ENCODE measurements at places on chromosomes 7 and 10.

- DNase-seq, result peak; percentile 74
These were observed 593 bp downstream of the CDK13 start for GRCh38 chr7:39950473-39951225.

- DNase-seq, result no peak
These were observed 79.9 kb downstream of the GPR26 start for GRCh38 chr10:123746061-123746460.

- DNase-seq, result no peak
These were observed 154.7 kb downstream of the RNLS start for GRCh38 chr10:88428442-88428841.

DNA sequence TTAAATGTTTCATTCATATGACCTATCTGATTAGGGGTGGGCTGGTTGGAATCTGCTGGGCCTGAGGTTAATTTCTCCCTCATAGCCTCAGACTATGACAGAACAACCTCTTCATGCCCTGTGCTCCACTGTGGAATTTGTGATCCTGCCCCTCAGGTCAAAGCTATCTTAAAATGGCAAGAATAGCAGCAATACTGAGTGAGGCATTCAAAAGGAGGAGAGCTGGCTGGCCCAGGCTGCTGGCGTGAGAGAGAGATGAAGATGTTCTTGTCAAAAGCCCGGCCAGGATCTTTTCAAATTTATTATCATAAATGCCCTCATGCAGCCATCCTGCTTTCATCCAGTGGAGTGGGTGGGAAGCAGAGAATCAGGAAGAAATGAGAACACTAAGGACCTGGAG lies 41.8 kb upstream of the PLCE1 start:
- DNase-seq, result no peak

DNA sequence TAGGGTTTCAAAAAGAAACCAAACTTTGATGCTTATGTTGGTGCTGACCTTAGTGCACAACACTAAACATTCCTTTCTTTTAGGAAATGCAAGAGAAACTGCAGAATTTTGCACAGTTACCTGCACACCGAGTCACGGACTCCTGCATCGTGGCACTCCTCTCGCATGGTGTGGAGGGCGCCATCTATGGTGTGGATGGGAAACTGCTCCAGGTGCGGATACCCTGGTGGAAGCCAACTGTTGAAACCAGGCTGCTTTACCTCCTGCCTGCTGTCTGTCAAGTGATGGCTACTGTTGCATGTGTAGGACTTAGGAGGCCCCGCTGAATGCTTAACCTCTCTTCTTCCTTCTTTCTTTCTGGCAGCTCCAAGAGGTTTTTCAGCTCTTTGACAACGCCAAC lies 11.7 kb downstream of the CASP2 start:
- DNase-seq, result peak; percentile 88

DNA sequence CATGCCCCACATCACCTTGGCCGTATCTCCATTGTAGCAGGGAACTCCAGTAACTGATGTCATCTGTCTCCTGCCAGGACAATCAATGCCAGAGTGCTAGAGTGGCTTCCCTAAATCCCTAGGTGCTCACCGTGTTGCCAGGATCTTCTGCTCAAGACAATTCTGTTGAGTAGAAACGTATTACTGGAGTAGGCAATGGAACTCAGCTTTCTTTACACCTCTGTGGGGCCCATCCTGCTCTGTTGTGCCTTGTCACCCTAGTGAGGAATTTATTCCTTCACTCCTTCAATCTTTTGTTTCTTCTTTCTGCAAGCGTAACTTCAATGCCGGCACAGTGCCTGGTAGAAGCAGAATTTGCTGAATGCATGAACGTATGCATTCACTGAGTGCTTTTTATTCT lies 305.5 kb upstream of the ZMIZ1 start:
- no peak for DNase-seq

GRCh38 chr10:111128331-111129180 lies 51.7 kb downstream of the ADRA2A start:
- DNase-seq, result peak; percentile 50

DNA sequence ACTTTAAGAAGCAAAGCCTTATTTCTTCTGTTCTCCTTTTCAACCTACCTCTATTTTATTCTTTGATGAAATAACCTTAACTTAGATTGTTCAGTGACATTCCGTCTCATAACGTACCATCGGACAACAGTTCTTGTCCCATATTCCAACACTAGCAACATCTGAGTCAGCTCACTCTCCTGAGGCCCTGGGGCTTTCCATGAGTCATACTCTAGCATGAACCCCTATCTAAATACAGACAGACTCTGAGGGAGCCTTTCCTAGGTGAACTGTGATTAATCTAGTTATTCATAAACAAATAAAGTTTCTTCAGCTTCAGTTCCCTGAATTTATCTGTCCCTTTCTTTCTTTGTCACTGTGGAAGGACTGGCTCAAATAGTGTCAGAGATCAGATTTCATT lies 168.7 kb upstream of the LYZL1 start:
- DNase-seq, result no peak

GRCh38 chr7:93054975-93055374 lies 62.8 kb downstream of the SAMD9 start:
- no peak for DNase-seq

- no peak for DNase-seq
These were observed 25.2 kb downstream of the OGDH start for GRCh38 chr7:44631458-44632115.

DNA sequence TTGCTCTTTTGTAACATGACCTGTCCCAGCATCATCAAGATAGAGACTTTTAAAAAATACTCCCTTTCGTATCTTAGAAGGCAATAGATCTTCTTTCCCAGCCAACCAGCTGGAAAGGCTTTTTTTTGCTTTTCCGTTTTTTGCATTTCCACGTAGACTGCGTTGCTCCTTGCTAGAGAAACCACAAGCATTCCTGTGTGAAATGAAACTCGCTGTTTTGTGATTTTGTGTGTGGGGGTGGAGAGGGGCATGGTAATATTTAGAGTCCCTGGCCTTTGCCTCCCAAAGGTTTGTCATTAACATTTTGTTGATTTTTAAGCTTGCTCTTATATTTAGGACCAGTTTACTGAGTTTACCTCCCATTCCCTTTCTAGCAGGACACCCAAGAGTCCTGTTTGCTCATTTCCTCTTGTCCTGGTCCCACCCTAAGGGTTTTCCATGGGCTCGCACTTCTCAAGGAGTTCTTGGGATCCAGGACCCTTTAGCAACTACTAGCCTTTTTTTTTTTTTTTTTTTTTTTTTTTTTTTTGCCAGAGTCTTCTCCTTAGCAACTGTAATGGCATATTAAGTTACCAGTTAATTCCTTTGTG lies 243.6 kb downstream of the BICC1 start:
- no peak for DNase-seq

DNA sequence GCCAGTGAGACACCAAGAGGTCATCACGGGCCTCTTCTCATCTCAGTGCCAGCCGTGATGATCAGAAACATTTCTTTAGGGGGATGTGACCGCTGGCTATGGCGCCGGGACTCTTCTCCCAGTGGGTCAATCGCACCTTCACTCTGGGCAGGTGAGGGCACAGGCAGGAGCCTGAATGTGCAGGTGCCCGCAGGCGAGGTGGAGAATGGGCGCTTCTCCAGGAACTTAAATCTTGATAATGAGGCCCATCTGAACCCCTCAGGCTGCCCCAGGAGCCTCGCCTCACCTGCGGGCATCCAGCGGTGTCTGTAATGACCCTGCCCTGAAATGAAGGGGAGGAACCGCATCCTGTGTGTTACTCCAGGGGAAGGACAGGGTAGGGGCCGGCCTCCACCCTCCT lies 204.7 kb downstream of the ADARB2 start:
- no peak for DNase-seq

DNA sequence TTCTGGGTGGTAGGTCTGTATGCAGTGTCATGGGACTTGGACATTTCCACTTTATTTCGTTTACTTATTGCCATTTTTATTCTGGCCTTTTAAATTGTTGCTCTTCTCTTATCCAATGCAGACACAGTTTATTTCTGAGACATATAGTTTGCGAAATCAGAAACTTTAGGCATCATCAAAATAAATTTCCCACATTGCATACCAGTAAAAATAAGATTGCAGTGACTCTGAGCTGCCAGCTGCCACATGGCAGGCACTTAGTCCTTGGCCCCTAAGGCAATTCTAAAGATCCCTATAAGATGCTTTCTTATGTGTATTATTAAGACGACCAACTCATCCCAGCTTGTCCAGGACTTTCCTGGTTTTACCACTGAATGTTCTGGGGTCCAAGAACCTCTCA lies 81.8 kb upstream of the ANKRD1 start:
- no peak for DNase-seq

GRCh38 chr10:34960983-34961382 lies 129.2 kb downstream of the CUL2 start:
- DNase-seq, result no peak

GRCh38 chr10:28765641-28766040 lies 88.3 kb downstream of the BAMBI start:
- DNase-seq, result no peak

- DNase-seq, result no peak
These were observed 32.5 kb upstream of the OTUD1 start for GRCh38 chr10:23406409-23406808.

GRCh38 chr10:20922451-20922850 lies 25.3 kb upstream of the NEBL start:
- DNase-seq, result no peak

DNA sequence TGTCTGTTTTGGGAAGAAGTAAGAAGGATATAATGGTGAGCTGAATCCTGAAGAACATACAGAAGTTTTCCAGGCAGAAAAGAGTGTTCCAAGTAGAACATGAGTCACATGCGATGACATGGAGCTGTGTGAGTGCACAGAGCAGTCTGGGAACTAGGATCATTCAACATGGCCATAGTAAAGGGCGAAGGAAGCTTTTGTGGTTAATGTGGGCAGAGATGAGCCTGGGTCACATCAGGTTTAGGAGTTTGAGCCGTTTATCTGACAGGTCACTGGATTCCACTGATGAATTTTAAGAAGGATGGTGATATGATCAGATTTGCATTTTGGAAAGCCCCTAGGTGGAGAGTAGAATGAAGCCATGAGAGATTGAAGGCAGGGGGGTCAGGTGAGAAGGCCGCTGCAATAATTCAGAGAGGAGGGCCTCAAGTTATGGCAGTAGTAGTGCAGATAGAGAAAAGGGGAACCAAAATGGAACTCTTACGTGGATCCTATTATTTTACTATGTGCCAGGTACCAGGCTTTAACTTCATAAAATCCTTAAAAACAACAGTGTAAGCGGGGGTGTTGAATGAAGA lies 171.3 kb downstream of the RNLS start:
- DNase-seq, result no peak

DNA sequence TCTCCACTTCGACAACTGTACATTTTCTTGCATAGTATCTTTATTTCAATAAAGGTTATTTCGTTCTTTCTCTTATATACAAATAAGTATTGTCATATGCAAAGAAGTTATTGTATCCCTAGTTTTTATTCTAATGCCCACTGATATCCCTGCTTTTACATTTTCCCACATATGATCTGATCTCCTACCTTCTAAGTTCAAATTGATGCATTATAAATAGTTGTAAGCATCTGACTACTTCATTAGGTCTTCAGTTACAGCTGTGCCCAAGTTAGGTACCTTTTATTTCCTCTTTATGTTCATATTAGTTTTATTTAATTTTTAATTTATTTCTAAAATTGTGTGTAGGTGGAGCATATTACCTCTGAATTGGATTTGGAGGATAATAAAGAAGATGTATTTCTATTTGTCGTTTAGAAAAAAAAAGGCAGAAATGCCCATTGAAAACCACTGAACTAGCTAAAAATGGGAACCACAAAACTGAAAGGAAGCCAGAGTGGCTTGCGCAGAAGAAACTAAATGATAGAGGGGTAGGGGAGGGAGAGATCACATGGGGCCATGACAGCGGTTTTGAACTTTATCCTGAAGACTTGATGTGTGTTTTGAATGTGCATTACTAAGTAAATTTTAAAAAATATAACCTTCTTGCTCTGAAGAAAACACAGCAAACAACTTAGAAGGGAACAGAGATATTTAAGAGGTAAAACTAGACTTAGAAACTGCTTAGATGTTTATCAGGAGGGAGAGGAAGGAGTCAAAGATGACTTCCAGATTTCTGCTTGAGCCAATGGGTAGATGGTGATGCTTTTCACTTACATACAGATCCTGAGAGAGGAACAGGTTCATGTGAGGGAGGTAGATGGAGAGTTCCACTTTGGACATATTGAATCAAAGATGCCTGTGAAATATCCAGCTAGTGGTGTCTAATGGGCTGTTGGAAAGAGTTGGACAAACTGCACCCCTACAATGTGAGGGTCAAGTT lies 9.3 kb upstream of the ZC3HAV1L start:
- no peak for DNase-seq

GRCh38 chr7:150322114-150322832 lies 882 bp upstream of the LRRC61 start:
- peak; percentile 47 for DNase-seq

GRCh38 chr10:103548581-103549348 lies 55.3 kb downstream of the NEURL1 start:
- DNase-seq, result no peak

- DNase-seq, result no peak
These were observed 444.6 kb downstream of the HTR7 start for GRCh38 chr10:90413196-90413595.

- peak; percentile 94 for DNase-seq
These were observed 378 bp downstream of the PIK3AP1 start for GRCh38 chr10:96719850-96720421.

GRCh38 chr7:51045319-51046102 lies 262.8 kb upstream of the GRB10 start:
- no peak for DNase-seq

DNA sequence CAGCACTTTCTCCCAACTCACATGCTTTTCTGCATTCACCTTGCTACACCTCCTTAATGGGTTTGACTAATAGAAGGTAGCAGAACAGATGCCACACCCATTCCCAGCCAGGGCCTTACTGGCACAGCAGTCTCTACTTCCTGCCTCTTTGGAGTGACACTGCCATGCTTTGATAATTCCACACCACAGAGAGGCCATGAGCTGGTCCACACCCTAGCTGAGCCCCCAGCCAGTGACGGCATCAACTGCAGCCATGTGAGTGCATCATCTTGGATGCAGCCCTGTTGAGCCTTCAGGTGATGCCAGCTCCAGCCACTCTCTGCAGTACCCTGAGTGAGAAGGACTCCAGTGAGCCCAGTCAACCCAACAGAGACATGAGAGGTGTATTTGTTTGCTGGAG lies 27.5 kb upstream of the EZH2 start:
- no peak for DNase-seq

DNA sequence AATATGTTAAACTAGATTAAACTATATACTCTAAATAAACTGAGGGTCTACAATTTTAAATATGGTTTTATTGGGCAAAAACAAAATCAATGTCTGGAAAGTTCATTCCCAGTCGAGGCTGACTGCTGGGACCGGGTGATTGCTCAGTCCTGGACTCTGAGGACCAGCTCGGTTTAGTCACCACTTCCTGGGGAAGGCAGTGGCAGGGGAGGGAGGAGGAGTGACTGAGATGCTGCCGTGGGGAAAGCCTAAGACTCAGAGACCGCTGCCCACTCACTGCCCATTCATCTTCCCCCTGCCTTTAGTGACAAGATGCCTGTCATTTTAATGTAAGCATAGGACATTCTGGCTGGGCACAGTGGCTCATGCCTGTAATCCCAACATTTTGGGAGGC lies 29.0 kb downstream of the ATOH7 start:
- DNase-seq, result no peak

GRCh38 chr7:121537031-121537430 lies 140.9 kb upstream of the FAM3C start:
- DNase-seq, result no peak

- no peak for DNase-seq
These were observed 16.7 kb upstream of the CFAP46 start for GRCh38 chr10:132958883-132959558.
